ENCODE measurements at places on chromosomes 1 and 21. TPM values are rescaled to one million over a fixed set of nuclear protein-coding genes. Genes with fewer than 3 reads are reported as not detected.
A peak's percentile ranks its signal among the peaks of the same experiment; 100 is the strongest.

DNA sequence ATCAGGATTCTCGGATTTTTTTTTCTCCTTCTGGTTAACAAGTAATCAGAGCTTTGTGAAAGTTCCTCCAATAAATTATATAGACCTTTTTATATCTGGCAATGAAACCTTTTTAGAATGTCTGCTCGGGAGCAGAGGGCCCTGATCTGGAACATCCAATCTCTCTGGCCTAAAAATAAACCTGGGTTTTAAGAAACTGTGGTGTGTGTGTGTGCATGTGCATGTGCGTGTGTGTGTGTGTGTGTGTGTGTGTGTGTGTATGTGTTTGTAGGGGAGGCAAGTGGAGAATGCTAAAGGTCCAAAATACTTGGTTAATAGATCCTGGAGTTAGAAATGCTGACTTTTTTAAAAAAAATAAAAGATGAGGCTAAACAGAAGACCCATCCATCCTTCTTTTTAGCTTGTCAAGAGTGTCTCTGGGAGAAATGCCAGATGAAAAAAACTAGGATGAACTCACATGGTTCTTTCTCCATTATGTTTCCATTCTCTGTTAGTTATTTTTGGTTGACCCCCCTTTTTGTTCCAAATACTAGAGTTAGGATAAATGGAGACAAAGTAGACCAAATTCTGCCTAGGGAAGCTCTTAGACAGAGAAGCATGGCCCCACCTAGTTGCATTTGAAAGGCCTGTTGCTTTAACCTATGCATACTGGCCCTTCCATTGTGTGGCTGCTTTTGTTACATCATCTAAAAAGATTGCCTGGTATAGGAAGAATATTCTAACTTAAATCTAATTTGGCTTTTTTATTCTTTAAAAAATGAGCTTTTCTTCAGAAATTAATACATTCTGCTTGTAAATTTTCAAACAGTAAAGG lies 175.9 kb downstream of the PAPPA2 start:
- DNase-seq, result no peak

DNA sequence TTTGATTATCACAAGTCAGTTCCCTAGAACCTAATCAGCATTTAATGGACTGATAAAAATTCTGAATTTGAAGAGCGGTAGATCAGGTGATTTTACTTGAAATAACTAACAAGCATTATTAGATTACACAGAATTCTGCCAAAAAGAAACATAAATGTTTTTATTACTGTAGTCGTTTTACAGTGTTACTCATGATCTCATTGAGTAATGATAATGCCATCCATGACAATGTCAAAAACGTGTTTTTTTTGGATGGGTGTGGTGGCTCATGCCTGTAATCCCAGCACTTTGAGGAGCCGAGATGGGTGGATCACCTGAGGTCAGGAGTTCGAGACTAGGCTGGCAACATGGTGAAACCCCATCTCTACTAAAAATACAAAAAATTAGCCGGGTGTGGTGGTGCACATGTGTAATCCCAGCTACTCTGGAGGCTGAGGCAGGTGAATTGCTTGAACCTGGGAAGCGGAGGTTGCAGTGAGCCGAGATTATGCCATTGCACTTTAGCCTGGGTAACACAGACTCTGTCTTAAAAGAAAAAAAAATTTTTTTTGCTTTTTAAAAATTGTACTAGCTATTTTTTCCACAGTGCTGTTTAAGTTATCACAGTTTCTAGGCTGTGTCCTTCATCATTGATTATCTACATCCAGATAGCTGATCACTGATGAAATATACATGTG lies 56.6 kb downstream of the LAMC1 start:
- DNase-seq, result no peak

DNA sequence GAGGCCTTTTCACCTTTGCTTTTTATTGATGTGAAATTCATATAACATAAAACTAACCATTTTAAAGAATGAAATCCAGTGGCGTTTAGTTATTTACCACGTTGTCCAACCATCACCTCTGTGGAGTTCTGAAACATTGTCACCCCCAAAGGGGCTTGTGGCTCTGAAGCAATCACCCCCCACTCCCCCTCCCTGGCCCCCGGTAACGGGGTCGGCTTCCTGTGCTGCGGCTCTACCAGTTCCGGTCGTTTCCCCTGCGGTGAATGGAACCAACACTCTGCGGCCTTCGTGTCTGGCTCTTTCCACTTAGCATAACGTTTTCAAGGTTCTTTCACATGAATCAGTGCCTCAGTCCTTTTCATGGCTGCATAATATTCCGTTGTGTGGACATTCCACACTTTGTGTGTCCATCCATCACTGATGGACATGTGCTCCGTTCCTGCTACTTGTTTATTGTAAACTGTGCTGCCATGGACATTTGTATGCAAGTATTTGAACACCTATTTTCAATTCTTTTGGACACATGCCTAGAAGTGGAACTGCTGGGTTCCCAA lies 1.8 kb upstream of the ISG15 start:
- no peak for DNase-seq

- peak; percentile 80 for DNase-seq
Observed at GRCh38 chr1:152777510-152778137, 2.7 kb downstream of the LCE1F start.

Gene APCS
- total RNA-seq, result not detected

- no peak for DNase-seq
Observed at GRCh38 chr1:203926025-203926540, 64.7 kb downstream of the SNRPE start.

DNA sequence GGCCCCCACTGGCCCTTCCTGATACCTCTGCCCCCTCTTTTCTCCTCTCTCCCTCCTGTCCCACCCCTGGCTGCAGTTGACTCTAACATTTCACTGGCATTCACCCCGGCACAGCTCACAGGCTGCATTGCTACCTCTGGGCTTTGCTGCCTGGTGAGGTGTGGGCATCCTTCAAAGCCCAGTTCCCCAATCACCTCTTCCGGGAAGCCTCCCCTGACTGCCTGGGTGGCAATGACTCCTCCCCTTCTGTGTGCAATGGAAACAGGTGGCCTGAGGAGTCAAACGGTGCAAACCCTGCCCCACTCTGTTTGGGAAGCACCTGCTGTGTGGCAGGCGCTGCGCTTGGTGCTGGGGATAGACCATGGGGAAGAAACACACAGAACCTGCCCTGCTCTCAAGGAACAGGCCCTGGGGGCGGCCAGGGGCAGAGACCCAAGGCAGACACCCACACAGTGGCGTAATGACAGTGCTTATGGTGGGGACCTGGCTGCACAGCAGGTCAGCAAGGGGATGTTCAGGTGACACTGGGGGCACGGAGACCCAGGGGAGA lies 39.3 kb upstream of the POFUT2 start:
- DNase-seq, result no peak

Gene SPRR4
- total RNA-seq, result not detected

Gene CFHR4
- total RNA-seq, result not detected

Gene MAEL
- not detected for total RNA-seq

- DNase-seq, result peak; percentile 55
Observed at GRCh38 chr1:160544647-160545046, 21.6 kb upstream of the SLAMF6 start.

Gene SEC16B
- 0.19 TPM for total RNA-seq

Gene FAM167B
- total RNA-seq, result 50.6 TPM

GRCh38 chr1:225209153-225209552 lies 218.7 kb downstream of the LBR start:
- DNase-seq, result no peak

Gene NBPF4
- total RNA-seq, result not detected

Gene TEX38
- not detected for total RNA-seq

GRCh38 chr1:111778066-111778465 lies 22.4 kb downstream of the DDX20 start:
- no peak for DNase-seq

Gene OR2L8
- not detected for total RNA-seq

Gene NID1
- 0.21 TPM for total RNA-seq

Gene FAM72C
- 4.7 TPM for total RNA-seq

Measured in SK-MEL-5 (cell line).